GM12864 (cell line): ENCODE measurements at places on chromosomes 2 and 18.

DNA sequence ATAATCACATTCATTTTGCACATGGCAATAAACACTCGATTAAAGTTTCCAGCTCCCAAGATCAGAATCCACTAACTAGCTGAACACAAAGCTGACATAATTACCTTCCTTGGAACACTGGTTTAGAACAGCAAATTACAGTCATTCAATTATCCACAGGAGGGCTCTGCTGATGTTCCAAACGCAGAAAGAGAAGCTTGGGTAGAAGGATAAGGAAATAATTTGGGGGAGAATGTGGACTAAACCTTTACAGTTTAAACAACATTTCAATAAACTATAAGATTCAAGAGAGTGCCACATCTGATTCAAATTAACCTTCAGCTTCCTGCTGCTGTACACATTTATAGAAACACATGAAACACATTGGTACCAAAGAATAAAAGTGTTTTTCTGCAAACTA, 67.8 kb upstream of the ARL4C start:
- DNase-seq, result no peak

GRCh38 chr18:23194997-23195957, 60.0 kb downstream of the CABLES1 start:
- DNase-seq, result no peak

- no peak for DNase-seq
Observed at GRCh38 chr18:62634458-62634857, 80.9 kb upstream of the PHLPP1 start.

DNA sequence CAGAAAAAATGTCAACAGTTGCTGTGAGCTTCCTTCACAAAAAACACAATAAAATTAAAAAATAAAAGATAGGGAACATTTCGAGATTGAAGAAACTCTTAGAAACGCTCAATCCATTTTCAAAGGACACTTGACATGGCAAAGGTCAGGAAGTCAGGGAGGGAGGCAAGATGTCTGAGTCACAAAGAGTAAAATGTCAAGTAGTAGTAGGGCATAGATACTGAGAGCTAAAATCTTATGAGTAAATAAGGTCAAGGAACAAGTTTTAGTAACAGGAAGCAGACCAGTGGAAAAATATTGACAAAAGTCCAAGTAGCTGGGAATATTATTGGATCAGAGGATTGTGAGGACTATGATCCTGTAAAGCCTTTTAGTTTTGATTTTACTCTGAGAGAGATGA, 495.6 kb downstream of the TMX3 start:
- DNase-seq, result no peak

DNA sequence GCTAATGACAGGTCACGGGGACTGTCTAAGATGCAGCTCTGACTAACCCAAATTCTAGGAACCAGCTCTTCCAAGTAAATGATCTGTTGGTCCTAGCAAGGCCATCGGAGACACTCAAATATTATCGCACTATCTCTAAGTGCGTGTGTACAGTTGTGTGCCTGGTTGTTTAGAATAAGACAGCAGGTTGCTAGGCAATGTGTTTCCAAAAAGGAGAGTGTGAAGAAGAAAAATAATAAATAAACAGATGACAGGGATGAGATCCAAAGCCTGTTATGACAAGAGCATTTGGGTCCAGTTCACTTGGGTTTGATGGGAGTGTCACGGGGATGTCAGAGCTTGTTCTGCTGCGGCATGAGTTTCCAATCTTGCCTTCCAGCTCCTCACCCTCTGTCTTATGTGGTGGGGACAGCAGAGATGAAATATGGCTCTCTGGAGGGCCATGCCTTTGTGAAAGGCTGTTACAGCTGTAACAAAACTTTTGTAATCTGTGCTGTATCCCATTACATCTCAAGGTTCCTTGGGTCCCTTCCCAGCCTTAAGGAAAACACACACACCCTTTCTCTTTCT, 127.5 kb upstream of the TNP1 start:
- DNase-seq, result no peak

- no peak for DNase-seq
Observed at GRCh38 chr18:3454365-3455089, 4.6 kb downstream of the TGIF1 start.

- no peak for DNase-seq
Observed at GRCh38 chr18:24799720-24800119, 339.3 kb downstream of the HRH4 start.

- no peak for DNase-seq
Observed at GRCh38 chr2:240815761-240816583, 4.0 kb downstream of the KIF1A start.

DNA sequence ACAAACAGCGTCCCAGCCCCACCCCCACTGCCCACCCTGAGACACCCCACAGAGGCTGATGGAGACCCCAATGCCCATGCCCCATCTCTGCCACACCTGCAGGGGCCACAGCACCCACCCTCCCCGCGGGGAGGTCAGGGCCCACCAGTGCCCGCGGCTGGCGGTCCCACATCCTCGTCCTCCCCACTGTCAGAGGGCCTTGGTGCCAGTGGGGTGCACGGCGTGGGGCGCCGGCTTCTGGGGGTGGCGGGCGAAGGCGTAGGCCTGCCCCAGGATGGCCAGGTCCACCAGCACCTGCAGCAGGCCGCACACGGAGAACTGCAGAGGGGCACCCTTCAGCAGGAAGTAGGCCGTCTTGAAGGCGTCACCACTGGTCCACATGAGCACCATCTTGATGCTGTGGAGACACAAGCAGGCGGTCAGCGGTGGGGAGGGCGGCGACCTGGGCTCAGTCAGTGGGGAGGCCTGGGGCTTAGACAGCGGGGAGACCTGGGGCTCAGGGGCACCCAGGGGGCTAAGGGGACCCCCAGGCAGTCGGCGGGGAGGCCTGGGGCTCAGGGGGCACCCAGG, 47.6 kb downstream of the SLC66A2 start:
- no peak for DNase-seq

- no peak for DNase-seq
Observed at GRCh38 chr2:62641410-62641843, 64.1 kb upstream of the EHBP1 start.

GRCh38 chr2:220041447-220041846, 414.0 kb downstream of the SLC4A3 start:
- no peak for DNase-seq

- DNase-seq, result no peak
Observed at GRCh38 chr2:231764760-231765159, 16.3 kb downstream of the PDE6D start.

GRCh38 chr2:48440103-48440390, 89.9 kb upstream of the STON1 start:
- no peak for DNase-seq

GRCh38 chr2:15868704-15869103, 71.6 kb upstream of the MYCN start:
- no peak for DNase-seq

DNA sequence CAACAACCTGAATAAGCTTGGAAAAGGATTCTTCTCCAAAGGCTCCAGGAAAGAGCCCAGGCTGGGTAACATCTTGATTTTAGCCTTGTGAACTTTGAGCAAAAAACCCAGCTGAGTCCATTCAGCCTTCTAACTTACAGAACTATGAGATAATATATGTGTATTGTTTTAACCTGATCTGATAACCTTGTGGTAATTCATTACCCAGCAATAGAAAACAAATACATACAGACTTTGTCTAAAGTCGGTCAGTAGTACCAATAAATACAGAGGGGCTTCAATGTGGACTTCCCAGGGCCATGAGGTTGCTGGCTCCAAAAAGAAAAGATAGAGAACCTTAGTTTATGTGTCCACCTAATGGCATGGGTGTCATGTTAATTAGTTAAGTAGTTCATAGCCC, 191.8 kb downstream of the KCNH7 start:
- DNase-seq, result no peak

GRCh38 chr18:62863579-62864001, 148.2 kb downstream of the PHLPP1 start:
- no peak for DNase-seq

DNA sequence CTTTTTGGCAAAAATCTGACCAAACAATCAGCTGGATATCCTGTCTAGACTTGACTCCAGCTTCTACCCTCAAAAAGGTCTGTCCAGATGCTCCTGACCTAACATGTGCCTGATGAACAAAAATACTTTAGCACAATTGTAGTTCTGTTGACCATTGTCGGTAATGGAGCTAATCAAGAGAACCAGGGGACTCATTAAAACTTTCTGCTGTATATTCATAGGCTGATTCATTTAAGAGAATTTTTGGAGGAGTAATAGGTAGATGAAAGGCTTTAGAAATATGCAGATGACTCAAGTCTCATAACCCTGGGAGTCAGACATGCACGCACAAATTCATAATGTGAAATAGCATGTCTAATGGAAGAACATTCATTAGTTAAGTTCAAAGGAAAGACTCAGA, 514.2 kb downstream of the TXNL1 start:
- DNase-seq, result no peak

DNA sequence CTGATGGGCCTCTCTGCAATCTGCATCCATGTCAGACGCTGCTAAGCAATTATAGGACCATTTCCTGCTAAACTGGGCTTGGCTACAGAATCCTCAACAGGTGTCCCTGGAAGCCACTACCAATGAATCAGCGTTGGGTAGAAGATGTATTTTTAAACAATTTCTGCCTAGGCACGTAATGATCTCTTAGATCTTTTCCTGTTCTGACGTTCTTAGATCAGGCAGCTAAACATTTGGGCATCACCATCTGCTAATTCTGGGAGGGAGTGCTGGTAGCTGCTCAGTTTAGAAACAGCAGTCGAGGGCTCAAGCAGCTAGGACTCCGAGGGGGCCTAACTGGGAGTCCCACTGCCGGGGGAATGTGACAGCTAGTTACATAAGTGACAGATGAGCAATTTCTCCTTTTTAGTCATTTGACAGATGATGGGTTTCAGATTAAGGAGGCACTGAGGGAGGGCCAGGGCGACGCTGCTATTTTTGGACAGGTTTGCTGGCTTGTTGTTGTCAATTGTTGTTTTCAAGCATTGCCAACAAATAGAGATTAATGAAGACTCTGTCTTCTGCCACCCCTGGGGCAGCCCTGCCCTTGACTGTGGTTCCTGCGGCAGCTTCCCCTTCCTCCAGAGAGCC, 92.7 kb downstream of the MRO start:
- peak; percentile 48 for DNase-seq

DNA sequence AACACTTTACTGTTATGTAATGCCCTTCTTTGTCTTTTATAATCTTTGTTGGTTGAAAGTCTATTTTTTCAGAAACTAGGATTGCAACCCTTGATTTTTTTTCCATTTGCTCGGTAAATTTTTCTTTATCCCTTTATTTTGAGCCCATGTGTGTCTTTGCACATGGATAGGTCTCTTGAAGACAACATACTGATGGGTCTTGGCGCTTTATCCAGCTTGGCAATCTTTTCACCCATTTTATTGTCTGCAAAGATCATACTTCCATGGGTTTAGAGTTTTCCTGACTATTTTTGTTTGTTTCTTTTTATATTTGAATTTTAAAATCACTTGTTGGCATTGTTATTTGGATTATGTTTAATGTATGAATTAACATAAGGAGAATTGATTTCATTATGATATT, 27.0 kb downstream of the ACOXL start:
- DNase-seq, result no peak

- no peak for DNase-seq
Observed at GRCh38 chr2:160252278-160252887, 52.3 kb upstream of the ITGB6 start.

- DNase-seq, result no peak
Observed at GRCh38 chr18:41025666-41026065, 929.4 kb upstream of the PIK3C3 start.

- no peak for DNase-seq
Observed at GRCh38 chr2:176745543-176746200, 466.9 kb upstream of the HNRNPA3 start.

DNA sequence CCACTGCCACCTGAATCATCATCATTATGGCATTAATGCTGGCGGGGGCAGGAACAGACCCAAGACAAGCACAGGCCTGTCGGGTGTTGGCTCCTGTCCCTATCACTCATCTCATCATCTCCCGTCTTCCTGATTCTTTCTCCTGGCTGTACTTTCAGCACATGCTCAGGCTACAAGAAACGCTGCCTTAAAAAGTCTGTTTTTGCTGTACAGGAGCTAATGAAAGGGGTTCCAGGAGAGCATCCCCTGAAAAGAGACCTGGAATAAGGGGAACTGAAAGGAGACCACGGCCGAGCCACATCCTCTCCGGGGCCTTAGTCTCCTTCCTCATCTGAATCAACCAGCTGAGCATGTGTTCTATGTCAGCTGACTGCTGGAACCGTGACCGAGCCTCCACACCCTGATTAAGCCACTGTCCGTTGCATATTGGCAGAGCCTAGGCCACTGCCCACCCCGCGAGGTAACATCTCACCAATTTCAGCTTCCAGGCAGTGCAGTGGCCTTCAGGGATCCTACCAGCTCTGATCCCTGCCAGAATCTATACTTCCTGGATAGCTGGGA, 62.6 kb downstream of the DNMT3A start:
- peak; percentile 71 for DNase-seq

- no peak for DNase-seq
Observed at GRCh38 chr2:76448956-76449355, 738.2 kb upstream of the GCFC2 start.

GRCh38 chr2:45759310-45759851, 107.9 kb downstream of the PRKCE start:
- DNase-seq, result no peak

DNA sequence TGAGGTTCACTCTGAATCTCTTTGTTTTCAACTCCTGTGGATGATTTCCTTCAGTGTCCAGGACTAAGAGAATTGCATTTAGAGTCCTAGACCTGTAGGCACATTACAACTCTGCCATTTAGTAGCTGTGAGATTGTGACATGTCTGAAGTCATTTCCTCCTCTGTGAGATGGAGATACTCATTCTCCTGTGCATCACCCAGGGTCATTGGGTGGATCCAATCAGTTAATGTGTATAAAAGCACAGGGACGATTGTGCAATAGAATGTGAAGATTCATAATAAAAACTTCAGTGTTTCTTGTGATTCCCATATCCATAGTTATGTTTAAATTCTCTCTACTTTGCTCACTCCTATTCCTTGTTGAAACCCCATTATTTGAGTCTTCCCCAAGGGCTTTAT, 113.6 kb downstream of the DIS3L2 start:
- no peak for DNase-seq

DNA sequence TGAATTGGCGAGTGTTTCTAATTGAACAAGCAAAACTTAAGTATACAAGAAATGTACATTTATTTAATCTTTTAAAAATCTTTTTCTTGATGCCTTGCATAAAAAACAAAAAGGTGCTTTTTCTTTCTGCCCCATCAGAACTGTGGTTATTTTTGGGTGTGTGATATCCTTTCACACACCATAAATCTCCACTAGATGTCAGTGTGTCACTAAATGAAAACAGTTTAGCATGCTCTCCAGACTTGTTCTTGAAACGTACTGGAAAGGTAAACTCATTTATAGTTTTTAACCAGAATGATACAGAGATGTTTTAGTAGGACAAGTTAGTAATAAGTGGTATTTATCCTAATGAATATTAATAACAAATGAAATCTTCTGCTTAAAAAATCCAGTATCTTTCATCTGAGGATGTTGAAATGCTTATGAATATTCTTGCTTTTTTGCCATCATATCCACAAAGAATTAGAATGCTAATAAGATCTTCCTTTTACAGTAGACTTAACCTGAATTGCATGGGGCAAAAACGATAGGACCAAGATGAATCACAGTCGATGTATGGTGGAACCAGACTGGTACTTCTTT, 96.8 kb downstream of the UBE2E3 start:
- DNase-seq, result peak; percentile 31

GRCh38 chr2:39266139-39266805, 22.5 kb upstream of the CDKL4 start:
- peak; percentile 52 for DNase-seq
